ENCODE measurements at places on chromosomes 11 and 22. TPM values are rescaled to one million over a fixed set of nuclear protein-coding genes. Genes with fewer than 3 reads are reported as not detected.

GRCh38 chr11:19428206-19429002 lies 187.7 kb upstream of the E2F8 start:
- DNase-seq, result no peak

DNA sequence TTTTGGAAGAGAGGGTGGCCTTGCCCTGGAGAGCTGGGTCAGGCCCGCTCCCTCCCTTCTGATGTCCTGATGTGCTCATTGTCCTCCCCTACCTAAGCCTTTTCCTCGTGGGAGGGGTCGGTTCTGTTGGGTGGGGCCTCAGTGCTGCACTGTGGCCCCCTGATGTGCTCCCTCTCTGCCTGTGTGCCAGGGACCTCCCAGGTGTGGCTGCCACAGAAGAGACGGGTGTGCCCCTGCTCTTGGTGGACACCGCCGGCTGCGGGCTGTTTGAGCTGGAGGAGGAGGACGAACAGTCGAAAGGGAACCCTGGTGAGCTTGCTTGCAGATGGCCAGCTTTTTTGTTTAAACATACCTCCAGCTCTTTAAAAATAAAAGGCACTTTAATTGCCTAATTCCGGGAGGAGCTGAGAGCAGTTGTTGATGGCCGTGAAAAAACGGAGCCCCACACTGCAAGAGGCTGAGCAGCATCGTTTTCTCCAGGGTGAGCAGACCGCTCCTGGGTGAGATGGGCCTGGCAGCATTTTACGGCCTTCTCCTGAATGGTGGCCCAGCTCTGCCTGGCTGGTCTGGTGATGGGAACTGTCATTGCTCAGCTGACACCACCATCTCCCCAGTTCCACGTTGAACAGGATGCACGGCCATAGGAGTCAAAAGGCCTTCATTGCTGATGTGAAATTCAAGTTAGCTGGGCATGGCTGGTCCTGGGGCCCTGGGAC lies 30.1 kb downstream of the IGHMBP2 start:
- DNase-seq, result no peak

Gene TYR
- not detected for total RNA-seq

Gene OR51B5
- 0.52 TPM for total RNA-seq

GRCh38 chr11:62673196-62673525 lies 1.1 kb upstream of the LBHD1 start:
- no peak for DNase-seq

Gene RASL10A
- 3.3 TPM for total RNA-seq

Gene TRIM48
- not detected for total RNA-seq

GRCh38 chr11:65204143-65204542 lies 22.4 kb downstream of the CAPN1 start:
- no peak for DNase-seq

DNA sequence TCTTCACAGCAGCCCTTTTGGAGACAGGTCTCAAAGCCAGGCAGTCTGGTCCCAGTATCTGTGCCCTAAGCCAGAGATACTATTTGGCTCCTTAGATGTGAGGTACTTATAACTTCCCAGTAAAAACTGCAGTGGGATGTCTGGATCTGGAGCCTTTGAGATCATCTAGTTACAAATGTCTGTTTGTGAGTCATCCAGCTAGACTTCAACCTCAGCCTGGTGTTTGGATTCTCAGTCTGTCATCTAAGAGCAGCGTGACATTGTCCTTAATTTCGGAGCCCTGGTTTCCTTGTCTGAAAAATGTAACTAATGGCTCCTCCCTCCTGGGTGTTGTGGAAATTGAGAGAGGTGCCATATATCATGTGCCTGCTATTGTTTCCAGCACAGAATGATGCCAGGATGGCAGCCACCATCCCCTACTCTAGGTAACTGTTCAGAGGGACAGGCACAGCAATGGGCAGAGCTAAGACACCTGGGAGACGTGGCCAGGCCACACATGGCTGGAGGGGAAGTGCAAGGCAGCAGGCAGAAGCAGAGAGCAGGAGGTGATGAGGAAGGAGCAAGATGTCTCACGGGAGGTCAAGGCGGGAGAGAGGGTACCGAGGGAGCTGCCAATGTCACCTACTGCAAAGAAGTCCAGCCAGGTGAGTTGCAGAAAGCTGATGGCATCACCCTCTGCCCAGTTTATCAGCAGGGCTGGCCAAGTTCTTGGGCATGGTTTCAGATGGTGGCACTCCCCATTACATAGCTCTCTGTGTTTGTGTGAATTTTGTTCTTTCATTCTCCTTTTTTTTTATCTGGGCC lies 20.6 kb upstream of the ST3GAL4 start:
- no peak for DNase-seq

- DNase-seq, result no peak
These were observed 86.2 kb downstream of the BTBD10 start for GRCh38 chr11:13376838-13377237.

DNA sequence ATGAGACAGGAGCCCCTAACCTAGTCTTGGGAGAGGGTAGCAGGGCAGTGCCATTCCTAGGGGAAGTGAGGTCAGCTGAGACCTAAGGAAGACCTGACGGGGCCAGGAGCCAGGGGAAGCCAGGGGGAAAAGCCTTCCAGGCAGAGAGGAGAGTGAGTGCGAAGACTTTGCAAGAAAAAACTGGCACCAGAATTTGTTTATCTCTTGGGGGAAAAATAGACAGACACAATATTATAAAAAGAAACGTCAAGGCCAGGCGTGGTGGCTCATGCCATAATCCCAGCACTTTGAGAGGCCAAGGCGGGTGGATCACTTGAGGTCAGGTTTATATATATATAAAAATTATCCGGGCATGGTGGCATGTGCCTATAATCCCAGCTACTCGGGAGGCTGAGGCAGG lies 26.9 kb upstream of the TESMIN start:
- DNase-seq, result no peak

DNA sequence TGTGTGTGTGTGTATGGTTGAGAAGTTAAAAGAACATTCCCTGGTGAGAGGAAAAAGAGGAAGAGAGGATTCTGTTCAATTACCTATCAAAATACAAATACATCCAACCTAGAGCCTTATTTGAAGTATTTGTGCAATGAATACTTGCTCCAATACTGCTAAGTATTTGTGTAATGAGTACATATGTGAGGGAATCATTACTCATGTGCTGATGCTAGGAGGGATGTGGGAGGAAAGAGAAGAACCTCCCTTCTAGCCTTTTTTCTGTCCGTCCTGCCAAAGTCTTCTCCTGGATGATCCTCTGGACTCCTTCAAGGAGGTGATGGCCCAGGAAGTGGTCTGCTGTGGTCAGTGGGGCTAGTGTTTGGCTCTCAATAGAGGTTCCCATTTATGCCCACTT lies 36.0 kb upstream of the ACCSL start:
- DNase-seq, result no peak

DNA sequence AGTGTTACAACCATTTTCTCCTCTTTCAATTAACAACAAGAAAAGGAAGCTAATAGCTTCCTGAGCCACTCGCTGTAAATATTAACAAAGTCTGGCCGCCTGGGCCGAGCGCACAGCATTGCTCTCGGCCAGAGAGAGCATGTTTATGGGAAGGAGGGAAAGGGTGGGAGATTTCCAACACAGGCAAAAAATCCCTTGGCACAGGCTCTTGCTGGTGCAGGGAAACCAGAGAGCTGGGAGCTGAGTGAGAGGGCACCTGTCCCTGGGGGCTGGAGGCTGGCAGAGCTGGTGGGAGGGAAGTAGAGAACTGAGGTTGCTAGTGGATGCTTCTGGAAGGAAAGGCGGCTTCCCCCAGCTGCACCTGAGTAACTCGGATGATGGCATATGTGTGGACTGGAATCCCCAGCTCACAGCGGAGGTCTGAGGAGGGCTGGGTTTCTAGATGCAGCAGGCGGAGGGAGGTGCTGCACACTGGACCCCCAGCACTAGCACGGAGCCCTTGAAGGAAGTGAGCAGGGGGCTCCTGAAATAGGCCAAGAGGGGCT lies 59.6 kb downstream of the FLRT1 start:
- peak; percentile 64 for DNase-seq

- no peak for DNase-seq
These were observed 188.9 kb upstream of the SESN3 start for GRCh38 chr11:95419915-95420314.

DNA sequence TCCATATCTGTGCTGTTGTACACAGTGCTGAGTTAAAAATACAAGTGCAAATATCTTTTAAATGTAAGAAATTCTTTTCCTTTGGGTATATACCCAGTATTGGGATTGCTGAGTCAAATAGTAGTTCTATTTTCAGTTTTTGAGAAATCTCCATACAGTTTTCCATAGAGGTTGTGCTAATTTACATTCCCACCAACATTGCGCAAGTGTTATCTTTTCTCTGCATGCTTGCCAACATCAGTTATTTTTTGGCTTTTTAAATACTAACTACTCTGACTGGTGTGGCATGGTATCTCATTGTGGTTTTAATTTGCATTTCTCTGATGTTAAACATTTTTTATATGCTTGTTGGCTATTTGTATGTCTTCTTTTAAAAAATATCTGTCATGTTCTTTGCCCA lies 6.5 kb downstream of the OR52E8 start:
- DNase-seq, result no peak

DNA sequence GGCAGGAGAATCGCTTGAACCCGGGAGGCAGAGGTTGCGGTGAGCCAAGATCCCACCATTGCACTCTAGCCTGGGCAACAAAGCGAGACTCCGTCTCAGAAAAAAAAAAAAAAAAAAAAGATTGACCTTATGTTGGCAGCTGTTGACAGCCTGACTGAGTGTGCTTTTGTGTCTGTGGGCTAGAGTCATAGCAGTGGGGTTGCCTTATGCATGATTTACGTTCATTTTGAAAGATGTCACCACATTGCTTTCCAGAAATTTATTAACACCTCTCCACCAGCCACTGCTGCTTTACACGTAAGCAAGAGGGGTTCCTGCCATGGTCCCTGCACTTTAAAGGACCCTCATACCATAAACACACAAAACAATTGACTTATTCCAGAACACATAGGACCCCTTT lies 21.0 kb downstream of the ASRGL1 start:
- DNase-seq, result no peak

DNA sequence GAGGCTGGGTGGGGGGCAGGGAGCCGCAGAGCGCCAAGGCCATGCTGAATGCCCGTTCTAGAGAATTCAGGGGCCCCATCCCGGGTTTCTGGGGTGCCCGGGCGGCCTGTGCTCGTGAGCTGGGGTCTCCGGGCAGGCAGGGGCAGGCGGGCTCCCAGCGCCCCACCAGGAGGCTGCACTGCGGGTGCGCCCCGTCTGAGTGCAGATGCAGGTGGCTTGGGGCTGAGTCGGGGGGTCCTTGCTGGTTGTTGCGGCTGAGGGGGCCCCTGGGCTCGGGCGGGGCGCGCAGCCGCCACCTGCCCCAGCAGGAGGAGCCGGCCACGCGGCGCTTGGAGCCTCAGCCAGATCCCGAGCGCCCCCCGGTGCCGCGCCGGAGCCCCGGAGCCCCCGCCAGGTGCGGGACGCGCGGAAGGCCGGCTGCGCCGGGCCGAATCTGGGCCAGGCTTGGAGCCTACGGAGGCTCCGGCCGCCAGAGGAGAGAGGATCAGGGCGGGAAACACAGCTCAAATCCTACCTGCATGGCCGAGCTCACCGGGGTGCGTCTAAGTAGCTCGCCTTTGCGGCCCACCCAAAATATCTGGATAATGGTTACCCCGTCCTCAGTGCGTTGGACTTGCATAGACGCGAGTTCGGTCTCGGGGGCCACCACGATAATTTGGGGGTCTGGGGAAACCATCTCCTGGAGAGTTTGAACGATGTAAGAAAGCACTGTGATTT lies 590 bp upstream of the IGF2 start:
- no peak for DNase-seq

DNA sequence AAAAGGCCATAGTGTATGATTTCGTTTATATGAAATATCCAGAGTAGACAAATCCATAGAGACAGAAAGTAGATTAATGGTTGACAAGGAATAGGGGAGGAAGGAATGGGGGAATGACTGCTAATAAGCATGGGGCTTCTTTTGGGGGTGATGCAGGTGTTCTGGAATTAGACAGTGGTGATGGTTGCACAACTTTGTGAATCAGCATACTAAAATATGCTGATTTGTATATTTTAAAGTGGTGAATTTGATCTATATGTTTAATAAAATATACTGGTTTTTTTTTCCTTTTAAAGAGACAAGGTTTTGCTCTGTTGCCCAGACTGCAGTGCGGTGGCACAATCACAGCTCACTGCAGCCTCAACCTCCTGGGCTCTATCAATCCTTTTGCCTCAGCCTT lies 6.5 kb upstream of the HORMAD2 start:
- no peak for DNase-seq

GRCh38 chr11:65967329-65967934 lies 5.9 kb downstream of the SART1 start:
- no peak for DNase-seq

DNA sequence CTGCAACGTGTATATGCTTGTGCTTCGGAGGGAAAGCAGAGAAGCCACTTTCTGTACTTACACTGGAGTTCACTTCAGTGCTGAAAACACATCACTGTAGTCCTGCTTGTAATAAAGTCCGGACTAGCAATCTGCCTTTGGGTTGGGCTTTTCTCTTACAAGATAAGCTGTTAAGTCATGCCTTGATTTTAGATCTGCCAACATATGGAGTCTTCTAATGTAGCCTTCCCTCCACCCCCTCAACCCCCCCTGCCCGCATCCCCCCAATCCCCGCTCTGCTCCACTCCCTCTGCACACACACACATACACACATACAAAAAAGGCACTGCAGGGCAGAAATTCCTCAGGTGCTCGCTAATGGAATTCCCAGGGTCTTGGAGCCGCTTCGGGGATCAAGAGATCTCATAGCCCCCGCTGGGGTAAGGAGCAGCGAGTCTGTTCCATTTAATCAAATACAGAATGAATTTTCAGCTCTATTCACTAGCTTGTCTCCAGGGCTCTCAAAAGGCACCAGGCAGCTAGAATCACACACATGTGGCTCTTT lies 3.4 kb downstream of the CDON start:
- DNase-seq, result peak; percentile 29

- peak; percentile 86 for DNase-seq
These were observed at the start of gene YPEL4 for GRCh38 chr11:57649826-57650738. YPEL4 (minus strand) TSS chr11:57649912; CDS start chr11:57647107, 2,805 bp downstream.

Gene CATSPER1
- total RNA-seq, result not detected

DNA sequence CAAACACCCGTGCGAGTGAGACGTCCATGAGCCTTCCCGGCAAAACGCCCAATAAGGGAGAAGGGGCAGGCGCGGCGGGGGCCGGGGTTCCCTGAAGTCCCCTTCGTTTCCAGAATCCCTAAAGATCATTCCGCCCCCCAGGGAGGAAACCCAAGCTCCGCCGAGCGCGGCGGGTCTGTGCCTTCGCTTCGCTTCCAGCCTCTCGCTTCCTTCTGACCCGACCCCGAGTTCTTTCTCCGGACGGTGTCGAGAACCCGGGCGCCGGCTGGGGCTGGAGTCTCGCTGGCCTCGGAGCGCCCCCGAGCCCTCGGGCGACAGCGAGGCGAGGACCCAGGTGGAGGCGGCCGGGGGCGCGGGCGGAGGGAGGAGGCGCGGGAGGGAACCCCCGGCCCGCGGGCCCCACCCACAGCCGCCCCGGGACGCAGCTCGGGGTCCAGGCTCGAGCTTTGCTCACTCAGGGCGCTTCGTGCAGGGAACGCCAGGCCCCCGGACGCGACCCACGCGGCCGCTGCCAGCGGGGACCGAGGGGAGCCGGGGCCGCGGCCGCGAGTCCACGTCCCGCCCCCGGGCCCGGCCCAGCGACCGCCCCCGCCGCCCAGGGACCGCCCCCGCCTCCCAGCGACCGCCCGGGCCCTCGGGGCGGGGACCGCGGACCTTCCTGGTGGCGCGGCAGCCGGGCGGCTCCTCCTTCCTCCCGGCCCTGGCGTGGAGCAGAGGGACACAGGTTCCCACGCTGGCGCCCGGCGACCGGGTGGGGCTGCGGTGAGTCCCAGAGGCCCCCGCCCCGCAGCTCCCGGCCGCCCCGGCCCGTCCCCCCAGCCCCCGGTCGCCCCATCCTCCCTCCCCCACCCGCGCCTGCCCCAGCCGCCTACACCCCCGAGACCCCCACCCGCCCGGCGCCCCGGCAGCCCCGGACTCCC lies at the start of gene PGGHG:
Gene PGGHG (plus strand): TSS at position 649 of the 920 bp plus-strand sequence. CDS start 691 bp downstream, outside the sequence.
- DNase-seq, result peak; percentile 69

- DNase-seq, result peak; percentile 62
These were observed 30.6 kb downstream of the PRDM11 start for GRCh38 chr11:45176996-45177395.
